Osteoblast (primary cell): ENCODE measurements at places on chromosomes 2 and 18. TPM values are rescaled to one million over a fixed set of nuclear protein-coding genes. Genes with fewer than 3 reads are reported as not detected.

GRCh38 chr2:162403884-162404283 is 60.0 kb downstream of the GCA start:
- DNase-seq = no peak

DNA sequence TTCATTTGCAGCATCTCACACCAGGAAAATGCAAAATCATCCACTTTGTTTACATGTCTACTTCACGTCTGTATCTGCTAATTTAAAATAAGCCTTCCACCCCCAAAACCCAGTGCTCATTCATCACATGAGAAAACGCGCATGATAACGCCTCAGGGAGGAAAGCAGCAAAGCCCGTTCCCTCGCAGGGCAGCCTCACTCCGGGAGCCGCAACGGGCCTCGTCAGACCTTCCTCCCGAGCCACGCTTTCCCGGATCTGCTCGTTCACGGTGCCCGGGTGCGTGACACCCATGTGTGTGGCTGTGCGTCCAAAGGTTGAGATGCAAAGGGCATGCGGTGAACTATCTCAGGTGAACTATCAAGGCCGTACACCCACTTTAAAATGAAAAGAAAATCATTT is 59.8 kb downstream of the NDUFA10 start:
- peak; percentile 58 for DNase-seq

- DNase-seq = no peak
These were observed 46.6 kb downstream of the ID2 start for GRCh38 chr2:8728305-8729015.

- DNase-seq = peak; percentile 69
These were observed 819 bp upstream of the MAP3K2 start for GRCh38 chr2:127388423-127389164.

DNA sequence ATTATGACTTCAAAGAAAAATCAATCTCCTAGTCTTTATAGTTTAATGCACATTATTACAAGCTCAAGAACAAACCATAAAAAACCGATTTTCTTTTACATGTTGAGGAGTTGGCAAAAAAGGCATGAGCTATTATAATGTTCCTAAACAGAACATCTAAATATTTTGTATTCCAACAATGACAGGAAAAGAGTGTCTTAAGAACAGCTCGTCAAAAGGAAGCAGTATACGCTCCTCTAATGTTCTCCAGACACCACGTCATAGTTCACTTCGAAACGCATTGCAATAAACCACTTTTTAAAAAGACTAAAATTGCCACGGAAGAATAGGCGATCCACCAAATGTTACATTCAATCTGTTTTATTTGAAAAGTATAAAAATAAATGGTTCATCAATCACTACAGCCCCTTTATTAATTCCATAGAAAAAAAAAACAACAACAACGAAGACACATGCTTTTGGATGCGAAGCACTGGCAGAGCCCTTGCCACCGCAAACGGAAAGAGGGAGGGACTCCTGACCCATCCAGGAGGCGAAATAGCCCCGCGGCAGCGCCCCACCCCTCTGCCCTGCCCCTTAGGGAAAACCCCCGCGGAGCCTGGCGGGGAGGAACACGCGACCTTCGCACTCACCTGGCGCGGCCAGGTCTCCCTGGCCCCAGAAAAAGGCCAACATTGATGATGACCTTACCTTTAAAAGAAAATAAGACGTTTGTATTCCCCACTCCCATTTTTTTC is 45.8 kb downstream of the MBP start:
- no peak for DNase-seq

DNA sequence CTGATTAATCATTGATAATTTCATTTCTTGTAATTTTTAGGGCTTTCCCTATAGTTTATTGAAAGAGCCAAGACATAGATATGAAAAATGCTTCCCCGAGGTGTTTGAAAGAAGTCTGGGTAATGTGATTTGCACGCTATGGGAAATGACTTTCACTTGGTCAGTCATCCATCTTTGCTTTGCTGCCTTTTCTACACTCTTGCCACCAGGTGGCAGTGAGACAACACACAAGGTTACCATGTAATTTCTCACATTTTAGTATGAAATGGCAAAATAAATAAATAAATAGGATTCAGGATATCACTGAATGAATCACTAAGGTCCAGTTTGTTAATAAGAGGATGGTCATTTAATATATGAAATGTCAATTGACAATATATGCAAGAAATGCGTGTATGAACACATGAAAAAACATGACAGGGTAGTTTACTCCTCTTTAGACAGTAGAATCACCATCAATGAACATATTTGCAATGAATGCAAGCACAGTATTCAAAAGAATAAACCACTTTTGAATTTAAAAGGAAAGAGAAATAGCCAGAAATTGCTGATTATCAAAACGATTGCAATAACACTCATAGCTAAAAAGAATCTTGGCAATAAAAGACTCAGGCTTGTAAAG is 52.2 kb upstream of the KCNH7 start:
- DNase-seq = peak; percentile 51

DNA sequence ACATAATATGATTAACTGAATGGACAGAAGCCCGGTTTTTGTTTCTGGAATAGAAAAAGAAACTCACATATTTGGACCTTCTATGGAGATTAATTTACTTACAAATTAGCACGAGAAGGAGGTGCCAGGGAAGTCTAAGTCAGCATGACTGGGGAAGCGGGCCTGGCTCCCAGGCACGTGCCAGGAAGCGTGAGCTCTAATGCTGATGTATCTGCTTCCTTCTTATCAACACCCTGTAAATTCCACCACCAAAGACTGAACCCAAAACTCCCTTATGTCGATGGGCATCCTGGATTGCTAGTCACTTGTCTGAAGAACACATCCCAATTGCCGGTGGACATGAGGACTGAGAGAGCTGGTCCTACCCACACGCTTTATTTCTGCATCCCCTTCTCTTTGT is 134.5 kb downstream of the GALNT14 start:
- no peak for DNase-seq

- no peak for DNase-seq
These were observed 16.0 kb downstream of the TBR1 start for GRCh38 chr2:161432107-161432506.

DNA sequence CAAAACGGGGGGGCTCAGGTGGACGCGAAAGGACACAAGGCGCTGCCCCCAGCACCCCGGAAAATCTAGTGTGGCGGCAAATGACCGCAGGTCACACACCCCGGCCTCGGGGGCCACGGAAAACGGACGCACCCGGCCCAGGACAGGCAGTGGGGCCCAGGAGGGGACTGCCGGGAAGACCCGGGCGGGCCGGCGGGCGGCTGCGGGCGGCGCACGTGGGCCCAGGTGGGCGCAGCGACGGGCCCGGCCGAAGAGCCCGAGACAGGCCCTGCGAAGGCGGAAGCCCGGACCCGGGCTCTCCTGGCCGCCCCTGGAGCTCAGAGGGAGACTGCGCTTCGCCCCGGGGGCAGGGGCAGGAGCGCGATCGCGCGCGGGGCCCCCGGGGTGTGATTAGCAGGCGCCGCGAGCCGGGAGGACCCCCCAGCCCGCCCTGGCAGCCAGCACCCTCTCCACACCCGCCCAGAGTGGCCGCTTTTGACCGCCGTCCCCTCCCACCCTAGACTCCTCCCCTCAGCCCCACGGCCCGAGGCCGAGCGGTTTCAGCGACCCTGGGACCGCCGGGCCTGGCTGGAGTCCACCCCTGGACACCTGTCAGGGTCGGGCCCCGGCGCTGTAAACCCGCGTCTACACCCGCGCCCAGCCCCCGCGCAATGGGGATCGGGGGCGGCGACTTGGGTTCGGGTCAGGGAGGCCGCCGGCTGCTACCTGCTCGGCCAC is 773 bp downstream of the MBP start:
- peak; percentile 75 for DNase-seq

DNA sequence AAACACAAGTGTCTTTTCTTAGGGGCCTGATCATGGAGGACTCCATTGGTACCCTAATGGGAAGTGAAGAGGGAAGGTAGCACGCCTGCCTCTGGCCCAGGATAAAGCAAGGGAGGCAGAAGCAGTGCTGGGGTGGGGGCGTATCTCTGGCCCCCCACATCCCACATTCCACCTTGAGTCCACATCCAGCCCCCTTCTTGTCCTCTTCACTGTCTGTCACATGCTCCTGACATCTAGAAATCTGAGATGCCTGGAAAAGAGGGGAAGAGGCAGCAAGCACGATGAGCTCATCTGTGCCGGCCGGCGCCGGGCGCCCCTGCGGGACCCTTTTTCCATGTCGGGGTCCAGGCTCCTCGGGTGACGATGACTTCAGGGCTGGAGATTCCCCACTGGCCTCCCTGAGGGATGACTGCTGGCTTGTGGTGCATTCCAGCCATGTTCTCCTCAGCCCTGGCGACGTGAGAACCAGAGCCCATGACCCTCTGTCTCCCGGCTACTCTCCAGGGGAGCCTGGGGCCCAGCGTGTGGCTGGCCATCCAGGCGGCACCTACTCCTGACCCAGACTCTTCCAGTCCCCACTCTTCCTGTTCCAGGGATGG is 277.5 kb downstream of the DYSF start:
- DNase-seq = no peak

DNA sequence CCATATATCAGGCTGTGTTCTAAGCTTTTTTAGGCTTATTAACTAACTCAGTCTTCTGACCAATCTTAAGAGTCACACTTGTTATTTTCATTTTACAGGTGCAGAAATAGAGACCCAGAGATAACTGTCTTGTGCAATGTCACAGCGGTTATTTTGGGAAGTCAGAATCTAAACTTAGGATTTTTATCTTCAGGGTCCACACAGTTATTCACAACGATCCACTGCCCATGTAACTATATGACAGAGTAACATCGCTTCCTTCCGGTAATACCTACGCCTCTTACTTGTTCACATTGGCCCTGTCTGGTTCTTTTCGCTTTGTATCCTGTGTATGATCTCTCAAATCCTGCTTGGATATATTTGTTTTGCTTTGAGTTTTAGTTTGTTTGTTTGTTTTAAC is 631.7 kb downstream of the LRP1B start:
- no peak for DNase-seq

GRCh38 chr18:62643181-62643580 is 72.2 kb upstream of the PHLPP1 start:
- no peak for DNase-seq

GRCh38 chr18:37965572-37965970 is 400.0 kb upstream of the CELF4 start:
- DNase-seq = no peak

- no peak for DNase-seq
These were observed 53.8 kb downstream of the TEX44 start for GRCh38 chr2:231646476-231646875.

DNA sequence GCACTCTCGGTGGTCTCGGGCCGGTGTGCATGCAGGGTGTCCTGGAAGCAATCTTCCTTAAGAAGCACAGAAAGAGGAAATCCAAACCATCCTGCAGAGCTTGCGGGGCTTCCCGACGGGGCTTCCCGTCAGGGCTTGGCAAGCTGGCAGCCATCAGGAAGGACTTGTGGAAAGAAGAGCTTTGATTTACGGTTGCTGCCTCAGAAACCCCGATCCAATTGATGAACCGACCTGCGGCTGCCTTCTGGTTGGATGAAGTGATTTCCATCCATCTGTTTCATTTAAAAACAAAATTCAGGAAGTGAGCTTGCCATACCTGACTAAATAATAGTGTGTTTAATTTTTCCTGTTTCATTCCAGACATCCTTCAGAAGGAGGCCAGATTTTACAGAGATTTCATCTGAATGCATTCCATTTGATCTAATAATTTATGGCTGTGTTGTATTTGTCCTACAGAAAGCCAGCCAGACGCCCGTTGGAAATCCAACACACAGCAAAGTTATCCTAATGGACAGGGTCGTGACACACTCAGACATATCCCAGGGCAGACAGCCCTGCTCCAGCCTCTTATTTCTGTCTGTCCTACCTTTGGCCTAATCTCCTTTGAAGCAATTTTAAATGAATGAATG is 141.3 kb downstream of the SEPTIN10 start:
- no peak for DNase-seq

GRCh38 chr2:215429424-215429823 is 6.4 kb downstream of the FN1 start:
- no peak for DNase-seq

DNA sequence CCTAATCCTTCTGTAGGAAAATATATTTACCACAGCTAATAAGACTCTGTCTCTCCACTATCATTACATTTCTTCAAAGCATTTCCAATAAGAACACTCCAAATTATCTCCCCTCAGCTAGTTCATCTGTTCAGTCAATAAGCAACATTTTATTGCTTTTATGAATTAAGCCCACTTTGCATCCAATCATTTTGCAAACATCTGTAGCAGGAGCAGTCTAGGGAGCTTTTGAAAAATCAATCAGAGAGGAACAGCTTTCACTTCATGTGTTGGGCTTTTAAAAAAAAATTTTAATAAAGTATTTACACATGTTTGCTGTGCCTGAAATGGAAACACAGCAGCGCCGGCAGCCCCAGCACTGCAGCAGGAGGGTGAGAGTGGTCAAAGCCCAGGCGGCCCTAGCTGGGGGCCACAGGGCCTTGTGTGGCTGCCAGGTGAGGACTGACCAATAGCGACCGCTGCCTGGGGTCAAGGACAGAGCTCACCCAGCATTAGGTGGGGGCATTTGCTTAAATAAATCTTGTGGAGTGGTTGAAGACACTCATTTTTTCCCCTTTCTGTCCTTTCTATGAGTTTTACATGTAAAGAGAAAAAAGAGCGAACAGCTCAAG is 250.7 kb downstream of the RNF144A start:
- no peak for DNase-seq

The PLEK gene
- total RNA-seq = 0.36 TPM in 1 of 2 replicates, not detected in the other

The CTDSP1 gene
- total RNA-seq = 53.3 and 71.7 TPM in 2 replicates

The HMSD gene
- under 0.01 and 1.4 TPM in 2 replicates for total RNA-seq
